ENCODE measurements at places on chromosomes 2 and 18.

GRCh38 chr2:85949280-85949679, 60.5 kb upstream of the ST3GAL5 start:
- no peak for DNase-seq

DNA sequence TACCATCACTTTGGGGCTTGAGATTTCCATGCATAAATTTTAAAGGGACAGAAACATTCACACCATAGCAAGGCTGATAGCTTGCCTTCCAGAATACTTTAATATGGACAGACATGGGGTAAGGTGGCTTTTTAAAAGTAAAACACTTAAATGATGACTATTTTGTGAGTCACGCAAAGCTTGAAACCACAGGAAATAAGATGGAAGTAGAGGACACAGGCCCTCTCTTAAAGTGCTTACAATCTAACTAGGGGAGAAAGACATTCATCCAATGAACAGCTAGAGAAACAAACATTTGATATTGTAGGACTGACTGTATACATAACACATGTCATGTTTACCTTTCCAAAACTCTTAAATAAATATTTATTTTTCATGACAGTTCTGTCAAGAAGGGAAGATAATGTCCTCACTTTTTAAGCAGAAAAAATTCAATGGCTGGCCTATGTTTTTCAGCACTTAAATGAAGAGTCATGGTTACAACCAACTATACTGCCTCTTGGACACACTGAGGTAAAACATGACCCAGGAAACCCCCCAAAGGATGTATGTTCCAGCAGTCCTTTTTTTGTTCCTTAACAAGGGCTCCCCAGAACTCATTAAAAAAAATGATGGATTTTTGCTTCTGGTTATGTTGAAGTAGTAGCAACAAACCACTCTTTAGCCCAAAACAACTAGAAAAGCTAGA, 120.0 kb upstream of the RBMS1 start:
- no peak for DNase-seq

- DNase-seq: no peak
These were observed 453.4 kb downstream of the TGIF1 start for GRCh38 chr18:3903337-3903736.

DNA sequence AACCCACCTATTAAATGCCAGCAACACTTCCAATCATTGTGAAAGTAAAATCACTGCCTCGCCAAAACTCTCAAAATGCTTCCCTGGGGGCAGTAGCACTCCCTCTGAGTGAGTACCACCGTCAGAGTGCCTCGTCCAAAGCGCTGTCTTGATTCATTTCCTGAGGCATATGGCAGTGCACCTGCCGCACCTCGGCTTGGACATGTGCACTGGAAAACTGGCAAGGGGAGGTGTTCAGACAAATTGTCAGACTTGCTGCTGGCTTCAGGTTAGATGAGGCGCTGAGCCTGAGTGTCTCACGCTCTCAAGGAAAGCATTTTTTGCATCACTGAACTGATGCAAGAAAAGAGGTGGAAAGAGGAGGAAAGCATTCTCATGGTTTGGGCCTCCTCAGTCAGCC, 132.8 kb downstream of the ATL2 start:
- DNase-seq: no peak

GRCh38 chr2:221097949-221098348, 474.2 kb downstream of the EPHA4 start:
- no peak for DNase-seq

DNA sequence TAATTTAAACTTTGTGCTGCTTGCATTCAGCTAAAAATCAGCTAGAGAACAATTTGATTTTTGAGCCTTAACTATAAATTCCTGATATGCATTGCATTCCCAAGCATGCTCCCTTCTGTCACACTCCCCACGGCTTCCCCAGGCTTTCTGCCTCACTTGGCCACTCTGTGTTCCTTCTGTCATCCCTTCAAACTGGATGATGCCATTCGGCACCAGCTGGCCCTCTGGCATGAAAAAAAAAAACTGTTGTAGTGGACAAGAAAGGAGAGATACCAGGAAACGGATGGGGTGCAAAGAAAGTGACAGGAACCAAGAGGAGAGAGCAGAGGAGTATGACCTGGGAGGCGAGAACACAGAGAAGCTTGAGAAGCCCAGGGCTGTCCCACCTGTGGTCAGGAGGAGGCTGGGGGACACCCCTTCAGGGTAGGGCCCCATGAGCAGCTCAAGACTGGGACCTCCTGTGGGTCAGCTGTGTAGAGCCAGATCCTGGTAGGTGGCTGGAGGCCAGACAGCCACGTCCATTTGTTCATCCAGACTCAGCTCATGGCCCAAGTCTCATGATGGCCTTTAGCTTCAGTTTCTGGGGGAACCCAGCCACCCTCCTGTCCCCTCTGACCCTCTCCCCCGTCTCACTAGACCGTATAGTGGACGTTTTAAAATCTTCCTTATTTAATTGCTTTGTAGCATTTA, 211.8 kb downstream of the GBX2 start:
- no peak for DNase-seq

DNA sequence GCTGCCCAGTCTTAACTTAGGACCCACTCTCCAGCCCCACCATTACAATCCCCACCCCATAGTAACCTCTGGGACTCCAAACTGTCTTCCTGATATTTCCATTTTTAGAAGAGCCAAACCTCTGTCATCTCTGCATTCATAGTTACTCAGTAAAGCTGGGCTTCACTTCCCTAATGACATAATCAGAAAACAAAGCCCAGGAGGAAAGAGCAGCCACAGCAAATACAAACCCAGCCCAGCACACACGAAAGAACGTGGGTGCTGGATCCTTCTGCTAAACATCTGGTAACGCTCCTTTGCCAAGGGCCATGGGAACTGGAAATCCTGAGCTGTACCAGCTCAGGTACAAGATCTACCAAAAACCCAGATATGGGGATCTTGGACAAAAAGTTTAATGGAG, 36.8 kb upstream of the RIOK3 start:
- no peak for DNase-seq

- no peak for DNase-seq
These were observed 16.4 kb upstream of the IL1R1 start for GRCh38 chr2:102126169-102126568.

DNA sequence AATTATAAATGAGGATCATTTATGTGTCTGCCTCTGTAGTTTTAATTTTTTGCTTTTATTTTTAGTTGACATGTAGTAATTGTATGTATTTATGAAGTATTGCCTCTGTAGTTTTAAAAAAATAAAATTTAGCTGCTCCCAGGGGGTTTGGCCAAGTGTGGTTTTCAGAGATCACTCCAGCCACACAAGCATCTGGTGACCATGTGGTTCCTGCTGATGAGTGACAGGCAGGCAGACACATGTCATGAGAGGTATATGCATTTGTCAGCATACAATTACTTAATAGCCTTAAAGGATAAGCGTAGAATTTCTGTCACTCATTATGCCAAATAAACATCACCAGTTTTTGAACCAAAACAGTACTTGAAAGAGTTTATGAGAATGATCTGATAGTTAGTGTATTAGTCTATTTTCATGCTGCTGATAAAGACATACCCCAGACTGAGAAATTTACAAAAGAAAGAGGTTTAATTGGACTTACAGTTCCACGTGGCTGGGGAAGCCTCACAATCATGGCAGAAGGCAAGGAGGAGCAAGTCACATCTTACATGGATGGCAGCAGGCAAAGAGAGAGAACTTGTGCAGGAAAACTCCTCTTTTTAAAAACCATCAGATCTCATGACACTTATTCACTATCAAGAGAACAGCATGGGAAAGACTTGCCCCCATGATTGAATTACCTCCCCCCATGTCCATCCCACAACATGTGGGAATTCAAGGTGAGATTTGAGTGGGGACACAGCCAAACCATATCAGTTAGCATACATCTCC, 29.6 kb downstream of the MREG start:
- DNase-seq: no peak

DNA sequence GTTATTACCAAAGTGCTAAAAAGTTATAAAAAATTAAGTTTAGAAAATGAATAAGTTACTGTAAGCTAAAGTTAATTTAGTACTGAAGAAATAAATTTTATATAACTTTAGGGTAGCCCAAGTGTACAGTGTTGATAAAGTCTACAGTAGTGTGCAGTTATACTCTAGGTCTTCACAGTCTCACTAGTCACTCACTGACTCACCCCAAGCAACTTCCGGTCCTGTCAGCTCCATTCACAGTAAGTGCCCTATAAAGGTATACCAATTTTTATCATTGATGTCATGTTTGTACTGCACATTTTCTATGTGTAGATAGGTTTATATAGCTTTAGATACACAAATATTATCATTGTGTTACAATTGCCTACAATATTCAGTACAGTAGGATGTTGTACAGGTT, 518.3 kb upstream of the PIK3C3 start:
- no peak for DNase-seq

DNA sequence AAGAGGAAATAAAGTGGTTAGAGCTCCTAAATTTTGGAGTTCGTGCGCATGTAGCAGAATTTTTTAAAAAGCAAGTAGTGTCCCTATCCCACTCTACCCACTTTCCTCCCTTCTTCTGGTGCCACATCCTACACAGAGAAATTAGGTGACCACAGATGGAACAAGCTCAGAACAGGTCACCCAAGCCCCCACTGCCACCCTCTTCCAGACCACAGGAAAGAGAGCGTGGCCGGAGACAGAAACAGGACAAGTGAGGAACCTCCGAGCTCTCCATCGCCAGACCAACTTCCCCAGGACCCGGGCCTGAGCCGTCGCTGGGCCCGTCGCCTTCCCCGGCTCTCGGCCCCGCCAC, 433 bp downstream of the NPC1 start:
- no peak for DNase-seq
